Epithelial cell of umbilical artery (primary cell): ENCODE measurements at places on chromosomes 6 and 20. TPM values are rescaled to one million over a fixed set of nuclear protein-coding genes. Genes with fewer than 3 reads are reported as not detected.

ADTRP gene
- total RNA-seq, result 5.3 and 9.1 TPM in 2 replicates

KCNS1 gene
- 0.61 and 0.65 TPM in 2 replicates for total RNA-seq

CDH4 gene
- total RNA-seq, result under 0.01 and 0.46 TPM in 2 replicates

OXT gene
- not detected in 2 replicates for total RNA-seq

XRN2 gene
- total RNA-seq, result 106 and 109 TPM in 2 replicates

SLC12A5 gene
- under 0.01 and 0.32 TPM in 2 replicates for total RNA-seq

KAT14 gene
- 11.0 and 13.2 TPM in 2 replicates for total RNA-seq

IRF4 gene
- total RNA-seq, result not detected in 2 replicates

KIAA1586 gene
- 12.7 and 25.2 TPM in 2 replicates for total RNA-seq

RNF114 gene
- 101 and 107 TPM in 2 replicates for total RNA-seq

TCP1 gene
- 353 and 426 TPM in 2 replicates for total RNA-seq

SLC26A8 gene
- not detected in 2 replicates for total RNA-seq

ZSCAN31 gene
- total RNA-seq, result 14.3 and 15.7 TPM in 2 replicates

DNAH8 gene
- 0.65 and 0.76 TPM in 2 replicates for total RNA-seq
